Muscle of arm (tissue), 14 donors: ENCODE measurements at places on chromosomes 11 and 22.

- no peak for DNase-seq
Measured at GRCh38 chr11:1836011-1836945, 1.5 kb downstream of the SYT8 start.

- DNase-seq: peak; percentile 45
Measured at GRCh38 chr22:36853407-36854099, 7.3 kb upstream of the NCF4 start.

GRCh38 chr11:120599816-120600420 lies 88.4 kb downstream of the GRIK4 start:
- no peak for DNase-seq

GRCh38 chr11:114160894-114161293 lies 101.4 kb downstream of the ZBTB16 start:
- no peak for DNase-seq

DNA sequence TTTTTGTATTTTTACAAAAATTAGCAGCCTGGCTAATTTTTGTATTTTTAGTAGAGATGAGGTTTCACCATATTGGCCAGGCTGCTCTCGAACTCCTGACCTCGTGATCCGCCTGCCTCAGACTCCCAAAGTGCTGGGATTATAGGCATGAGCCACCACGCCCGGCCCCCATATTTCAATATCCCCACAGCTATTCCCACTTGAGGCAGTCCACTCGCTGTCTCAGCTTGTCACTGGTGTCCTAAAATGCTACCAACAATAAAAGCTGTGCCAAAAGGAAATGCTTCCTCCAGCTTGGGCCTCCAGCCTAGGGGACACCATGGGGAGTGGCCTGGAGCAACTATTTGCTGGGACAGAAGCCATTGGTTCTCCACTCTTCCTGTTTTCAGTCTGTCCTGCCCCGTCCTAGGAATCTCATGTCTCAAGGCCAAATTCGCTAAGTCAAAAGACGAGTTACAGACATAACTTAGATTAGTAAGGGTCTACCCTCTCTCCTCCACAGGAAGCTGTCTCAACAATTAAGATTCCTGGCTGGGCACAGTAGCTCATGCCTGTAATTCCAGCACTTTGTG lies 7.3 kb upstream of the SPINDOC start:
- DNase-seq: no peak

DNA sequence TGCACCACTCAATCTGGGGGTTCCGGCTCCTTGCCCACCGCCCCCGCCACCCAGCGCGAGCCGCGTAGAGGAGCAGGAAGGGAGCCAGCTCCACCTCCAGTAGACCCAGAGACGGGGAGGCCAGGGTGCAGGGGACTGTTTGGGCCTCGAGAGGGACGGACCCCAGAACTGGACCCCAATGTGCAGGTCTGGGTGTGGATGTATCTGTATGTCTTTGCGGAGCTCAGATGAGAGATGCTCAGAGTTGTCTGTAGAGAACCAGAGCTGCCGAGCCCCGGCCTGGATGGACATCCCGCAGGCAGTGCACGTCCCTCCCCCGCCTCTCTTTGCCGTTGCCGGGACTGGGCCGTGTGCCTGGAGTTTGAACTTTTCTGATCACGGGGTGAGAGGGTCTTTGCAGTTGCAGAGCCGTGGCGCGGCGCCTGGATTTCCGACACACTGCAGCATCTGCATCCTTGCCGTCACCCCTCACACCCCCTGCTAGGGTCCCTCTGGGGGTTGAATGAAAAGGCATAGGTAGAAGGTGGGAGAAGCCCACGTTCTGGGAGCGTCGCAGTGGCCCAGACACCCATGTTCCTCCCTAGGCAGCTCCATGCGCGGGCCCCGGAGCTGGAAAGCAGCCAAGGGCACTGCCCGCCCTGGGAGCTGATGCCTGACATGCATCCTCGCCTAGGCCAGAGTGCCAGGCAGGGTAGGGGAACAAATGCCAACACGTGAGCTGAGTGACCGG lies 105.2 kb downstream of the KCNQ1 start:
- peak; percentile 66 for DNase-seq

DNA sequence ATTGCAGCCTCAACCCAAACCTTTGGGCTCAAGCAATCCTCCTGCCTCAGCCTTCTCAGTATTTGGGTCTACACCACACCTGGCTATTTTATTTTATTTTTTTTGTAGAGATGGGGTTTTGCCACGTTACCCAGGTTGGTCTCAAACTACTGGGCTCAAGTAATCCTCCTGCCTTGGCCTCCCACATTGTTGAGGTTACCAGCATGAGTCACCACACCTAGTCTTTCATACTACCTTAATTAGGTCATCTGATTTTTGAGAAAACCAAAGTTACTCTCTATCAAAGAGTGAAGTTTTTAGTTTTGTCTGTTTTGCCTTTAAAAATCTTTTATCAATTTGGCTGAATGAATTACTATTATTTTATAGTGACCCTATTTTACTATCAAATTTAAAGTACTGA lies 335.6 kb upstream of the LRRC4C start:
- DNase-seq: no peak

GRCh38 chr11:68266936-68267880 lies 4.6 kb downstream of the C11orf24 start:
- DNase-seq: no peak

- DNase-seq: no peak
Measured at GRCh38 chr22:36010882-36011281, 17.7 kb downstream of the RBFOX2 start.

GRCh38 chr22:31495343-31495742 lies 993 bp upstream of the SFI1 start:
- no peak for DNase-seq
